ENCODE measurements at places on chromosomes 11 and 22. TPM values are rescaled to one million over a fixed set of nuclear protein-coding genes. Genes with fewer than 3 reads are reported as not detected.
A peak's percentile ranks its signal among the peaks of the same experiment; 100 is the strongest.

DNA sequence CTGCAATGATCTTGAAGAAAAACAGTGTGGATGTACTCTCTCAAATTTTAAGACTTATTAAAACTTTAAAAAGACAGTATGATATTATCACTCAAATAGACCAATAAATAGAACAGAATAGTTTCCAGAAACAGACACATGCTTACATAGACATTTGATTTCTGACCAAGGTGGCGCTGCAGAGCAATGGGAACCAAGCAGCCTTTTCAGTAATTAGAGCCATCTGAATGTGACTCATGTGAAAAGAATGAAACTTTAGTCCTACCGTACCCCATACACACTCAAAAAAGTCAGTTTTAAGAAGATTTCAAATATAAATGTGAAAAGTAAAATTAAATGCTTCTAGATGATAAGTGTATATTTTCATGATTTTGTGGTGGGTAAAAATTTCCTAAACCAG lies 74.2 kb upstream of the MS4A8 start:
- H3K36me3 ChIP-seq: no peaks in the 10 kb centered on the region
- no peak overlapping the region for H3K4me3 ChIP-seq
- no peaks in the 10 kb centered on the region for H3K4me1 ChIP-seq
- no peaks in the 10 kb centered on the region for H3K27me3 ChIP-seq

GRCh38 chr11:1085440-1086170 lies 10.9 kb downstream of the MUC2 start:
- no peak overlapping the region for H3K4me3 ChIP-seq
- DNase-seq: no peak
- no peak overlapping the region for H3K27ac ChIP-seq
- peaks cover 47% of the 10 kb centered on the region for H3K27me3 ChIP-seq
- H3K36me3 ChIP-seq: no peaks in the 10 kb centered on the region
- H3K4me1 ChIP-seq: no peaks in the 10 kb centered on the region

GRCh38 chr11:45145379-45146071 lies 914 bp upstream of the PRDM11 start:
- H3K27ac ChIP-seq: peak overlapping the region; percentile 100
- H3K4me1 ChIP-seq: peaks cover 28% of the 10 kb centered on the region

GRCh38 chr11:126815111-126815510 lies 185.5 kb downstream of the KIRREL3 start:
- H3K36me3 ChIP-seq: no peaks in the 10 kb centered on the region
- H3K27ac ChIP-seq: no peak overlapping the region
- H3K4me1 ChIP-seq: peaks cover 6% of the 10 kb centered on the region
- no peak for DNase-seq
- H3K27me3 ChIP-seq: no peaks in the 10 kb centered on the region
- H3K4me3 ChIP-seq: no peak overlapping the region

GRCh38 chr11:10322830-10323792 lies 18.2 kb downstream of the ADM start:
- H3K27ac ChIP-seq: peak overlapping the region; percentile 76
- DNase-seq: peak; percentile 89
- no peaks in the 10 kb centered on the region for H3K27me3 ChIP-seq

- H3K4me1 ChIP-seq: no peaks in the 10 kb centered on the region
- H3K36me3 ChIP-seq: peaks cover 23% of the 10 kb centered on the region
- H3K27me3 ChIP-seq: no peaks in the 10 kb centered on the region
- DNase-seq: no peak
- H3K27ac ChIP-seq: no peak overlapping the region
These were observed 165.6 kb downstream of the DBX1 start for GRCh38 chr11:19994672-19995071.

GRCh38 chr11:9762531-9762930 lies 98.7 kb downstream of the SWAP70 start:
- no peaks in the 10 kb centered on the region for H3K36me3 ChIP-seq
- H3K4me1 ChIP-seq: peaks cover 48% of the 10 kb centered on the region
- no peak overlapping the region for H3K4me3 ChIP-seq
- no peak overlapping the region for H3K27ac ChIP-seq
- H3K27me3 ChIP-seq: no peaks in the 10 kb centered on the region
- no peak for DNase-seq

DNA sequence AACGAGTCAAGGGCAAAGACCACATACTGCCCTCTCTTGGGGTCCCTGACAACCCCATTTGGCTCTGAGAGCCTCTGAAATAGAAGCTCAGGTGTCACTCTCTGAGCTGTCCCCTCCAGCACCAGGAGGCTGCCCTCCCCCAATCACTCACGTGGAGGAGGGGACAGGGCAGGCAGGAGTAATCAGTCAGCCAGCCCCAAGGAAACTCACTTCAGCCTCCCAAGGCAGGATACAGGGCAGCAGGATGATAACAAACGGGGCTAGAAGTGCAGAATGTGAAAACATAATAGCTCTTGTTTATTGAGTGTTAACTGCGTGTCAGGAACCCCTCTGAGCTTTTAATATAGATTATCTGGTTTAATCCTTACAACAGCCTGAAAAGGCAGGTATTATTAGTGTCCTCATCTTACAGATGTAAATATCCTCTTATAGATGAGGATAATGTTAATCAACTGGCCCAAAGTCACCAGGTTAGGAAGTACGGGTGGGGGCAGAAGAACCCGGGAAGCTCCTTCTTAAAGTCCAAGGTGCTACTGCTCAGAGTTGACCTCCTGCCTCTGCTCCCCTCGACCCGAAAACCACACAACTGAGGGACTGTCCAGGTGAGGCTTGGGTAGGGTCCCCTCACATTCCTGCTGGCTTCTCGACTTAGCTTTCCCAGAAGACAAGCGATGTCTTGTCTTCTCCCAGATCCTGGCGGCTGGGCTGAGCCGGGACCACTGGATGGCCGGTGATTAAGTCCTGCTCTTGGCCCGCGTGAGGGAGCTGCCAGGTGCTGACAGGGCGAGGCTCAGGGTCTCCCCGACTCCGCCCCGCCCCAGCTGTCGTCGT lies 2.7 kb downstream of the CHRM4 start:
- peaks cover 58% of the 10 kb centered on the region for H3K27me3 ChIP-seq
- no peak overlapping the region for H3K27ac ChIP-seq
- peaks cover 49% of the 10 kb centered on the region for H3K4me1 ChIP-seq
- no peaks in the 10 kb centered on the region for H3K36me3 ChIP-seq
- H3K4me3 ChIP-seq: peak overlapping the region; percentile 37

DNA sequence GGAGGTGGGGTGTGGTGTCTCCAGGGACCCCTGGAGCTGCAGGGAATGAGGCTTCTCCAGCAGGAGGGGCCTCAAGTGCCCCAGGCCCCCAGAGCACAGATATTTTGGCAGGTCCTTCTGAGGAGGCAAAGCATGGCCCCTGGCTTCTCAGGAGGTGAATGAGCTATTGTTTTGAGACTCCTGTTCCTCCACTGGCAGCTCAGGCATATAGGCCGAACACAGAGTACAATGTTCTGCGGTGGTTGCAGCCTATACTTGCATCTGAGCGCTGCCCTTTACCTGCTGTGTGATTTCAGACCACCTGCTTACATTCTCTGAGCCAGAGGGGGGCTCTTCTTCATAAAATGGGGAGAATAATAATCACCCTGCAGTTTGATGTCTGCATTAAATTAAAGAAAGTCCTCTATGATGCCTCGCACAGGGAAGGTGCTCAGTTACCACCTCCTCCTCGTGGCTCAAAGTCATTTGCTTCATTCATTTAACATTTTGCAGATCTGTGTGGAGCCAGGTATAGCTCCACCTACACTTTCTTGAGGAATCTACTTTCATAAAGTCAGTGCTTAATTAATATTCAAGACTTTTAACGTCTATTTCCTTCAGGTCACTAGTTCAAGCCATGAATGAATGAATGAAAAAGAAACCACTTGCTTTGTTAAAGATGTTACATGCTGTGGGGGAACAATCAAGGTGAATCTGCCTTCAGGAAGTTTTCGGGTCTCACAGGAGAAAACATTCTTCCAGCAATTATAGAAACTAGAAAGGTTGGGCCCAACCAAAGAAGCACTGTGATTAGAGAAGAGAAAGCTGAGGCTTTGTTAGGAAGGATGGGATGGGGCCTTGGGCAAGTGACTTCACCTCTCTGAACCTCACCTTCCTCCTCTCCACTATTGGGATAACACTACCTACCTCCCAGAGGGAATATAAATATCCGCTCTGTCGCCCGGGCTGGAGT lies 68.4 kb downstream of the ADAMTS15 start:
- no peaks in the 10 kb centered on the region for H3K36me3 ChIP-seq
- DNase-seq: no peak
- H3K4me3 ChIP-seq: no peak overlapping the region
- no peak overlapping the region for H3K27ac ChIP-seq

GRCh38 chr11:61609000-61609979 lies 28.4 kb upstream of the SYT7 start:
- H3K27ac ChIP-seq: no peak overlapping the region
- DNase-seq: peak; percentile 61
- peaks cover 69% of the 10 kb centered on the region for H3K27me3 ChIP-seq
- H3K4me1 ChIP-seq: no peaks in the 10 kb centered on the region
- H3K36me3 ChIP-seq: no peaks in the 10 kb centered on the region

DNA sequence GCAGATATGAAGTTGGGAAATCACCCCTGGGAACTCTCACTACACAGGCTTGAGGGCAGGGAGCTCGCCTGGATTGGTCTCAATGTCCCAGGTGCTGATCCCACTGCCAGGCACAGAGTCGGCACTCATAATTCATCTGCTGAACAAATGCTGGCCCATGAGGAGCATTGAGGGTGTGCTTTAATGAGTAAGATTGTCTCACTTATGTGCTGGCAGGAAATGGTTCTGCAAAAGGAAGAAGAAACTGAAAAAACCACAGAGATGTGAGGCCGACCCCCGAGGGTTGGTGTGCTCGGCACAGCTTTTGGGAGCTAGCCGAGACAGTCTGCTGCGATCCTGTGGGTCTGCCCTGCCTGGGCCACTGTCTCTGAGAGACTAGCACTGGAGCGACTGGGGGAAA lies 9.4 kb downstream of the PLAAT2 start:
- no peaks in the 10 kb centered on the region for H3K36me3 ChIP-seq
- H3K4me1 ChIP-seq: peaks cover 8% of the 10 kb centered on the region
- H3K27ac ChIP-seq: no peak overlapping the region

DNA sequence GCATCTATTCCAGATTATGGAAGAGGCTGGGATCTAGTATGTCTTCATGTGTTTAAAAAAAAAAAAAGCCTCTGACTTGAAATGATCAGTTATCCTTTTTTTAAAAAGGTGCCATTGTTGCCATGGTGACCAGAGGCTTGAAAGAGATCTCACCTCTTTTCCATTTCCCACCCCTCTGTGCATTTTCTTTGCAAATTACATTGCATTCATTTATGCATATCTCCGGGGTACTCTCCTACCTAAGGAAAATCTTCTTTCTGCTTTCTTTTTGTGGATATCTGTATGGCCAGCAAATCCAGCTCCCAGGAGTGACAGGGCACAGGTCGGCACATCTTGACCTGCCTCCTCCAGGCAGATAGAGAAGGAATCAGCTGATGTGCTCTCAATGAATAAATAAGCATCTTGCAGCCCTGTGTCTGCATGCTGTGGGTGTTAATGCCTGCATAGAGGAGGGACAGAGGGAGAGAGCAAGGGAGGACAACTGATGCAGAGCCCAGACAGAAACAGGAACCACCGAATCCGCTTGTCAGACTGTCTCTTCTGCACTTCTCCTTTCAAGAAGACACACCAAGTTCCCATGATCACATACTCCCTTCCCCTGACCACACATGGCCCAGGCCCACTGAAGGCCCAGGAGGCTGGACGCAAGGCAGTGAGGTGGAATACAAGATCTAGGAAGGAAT lies 50.9 kb downstream of the CWC15 start:
- H3K4me1 ChIP-seq: peaks cover 19% of the 10 kb centered on the region
- H3K4me3 ChIP-seq: no peak overlapping the region
- H3K27me3 ChIP-seq: no peaks in the 10 kb centered on the region
- no peak overlapping the region for H3K27ac ChIP-seq
- no peaks in the 10 kb centered on the region for H3K36me3 ChIP-seq

DNA sequence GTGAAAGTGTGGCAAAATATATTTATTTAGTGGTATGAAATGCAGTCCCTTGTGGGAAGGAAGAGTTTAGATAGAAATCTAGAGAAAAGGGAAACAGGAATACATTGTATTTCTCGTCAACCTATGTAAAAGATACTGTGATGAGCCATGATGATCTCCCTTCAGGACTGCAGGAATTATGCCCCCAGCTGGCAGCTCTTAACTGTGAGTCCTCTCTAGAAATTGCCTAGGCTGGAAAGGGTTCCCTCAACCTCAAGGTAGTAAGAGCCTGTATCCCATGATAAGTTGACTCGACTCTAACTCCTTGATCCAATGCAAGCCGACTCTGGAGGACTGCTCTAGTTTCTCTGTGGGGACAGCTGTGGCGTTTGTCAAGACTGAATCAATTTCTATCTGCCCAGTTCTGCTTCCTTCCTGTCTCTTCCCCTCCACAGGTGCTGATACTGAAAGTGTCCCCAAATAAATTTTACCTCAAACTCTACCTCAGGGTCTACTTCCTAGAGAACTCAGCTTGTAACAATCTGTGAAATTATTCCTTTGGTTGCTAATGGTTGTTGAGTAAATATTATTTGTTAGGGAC lies 897.3 kb downstream of the METTL15 start:
- H3K27ac ChIP-seq: no peak overlapping the region
- no peaks in the 10 kb centered on the region for H3K27me3 ChIP-seq
- no peaks in the 10 kb centered on the region for H3K4me1 ChIP-seq
- no peak for DNase-seq
- no peak overlapping the region for H3K4me3 ChIP-seq

DNA sequence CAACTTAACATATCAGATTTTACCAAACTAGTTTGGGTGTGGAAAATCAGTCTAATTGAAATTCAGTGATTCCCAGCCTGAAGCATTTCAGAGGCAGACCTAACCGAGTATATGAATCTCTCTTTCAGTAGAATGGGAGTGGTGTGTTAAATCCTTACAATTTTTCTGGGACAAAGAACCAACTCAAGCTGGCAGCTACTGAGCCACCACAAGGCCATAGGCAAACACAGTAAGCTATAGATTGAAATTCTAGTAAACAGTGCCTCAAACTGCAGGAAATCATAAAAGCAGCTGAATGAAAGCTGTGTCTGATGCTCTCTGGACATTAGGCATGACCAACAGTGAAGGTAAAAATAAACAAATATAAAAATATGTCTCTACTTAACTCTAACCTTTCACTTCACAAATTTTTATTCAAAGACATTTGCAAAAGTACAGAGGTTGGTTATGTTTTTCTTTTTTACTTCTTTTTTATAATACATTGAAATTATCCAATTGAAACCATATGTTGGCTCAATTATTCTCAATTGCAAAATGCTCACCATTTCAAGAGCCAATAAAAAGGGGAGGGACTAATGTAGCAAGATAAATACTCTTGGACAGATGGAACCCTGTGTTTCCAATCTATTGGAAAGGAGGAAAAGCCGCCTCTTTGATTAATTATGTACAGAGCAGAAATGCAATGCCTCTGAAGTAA lies 35.8 kb upstream of the FIBIN start:
- no peak overlapping the region for H3K4me3 ChIP-seq
- no peaks in the 10 kb centered on the region for H3K27me3 ChIP-seq
- no peak overlapping the region for H3K27ac ChIP-seq

GRCh38 chr11:109388982-109389381 lies 33.0 kb upstream of the C11orf87 start:
- H3K27me3 ChIP-seq: no peaks in the 10 kb centered on the region
- no peak overlapping the region for H3K27ac ChIP-seq
- no peak for DNase-seq
- H3K36me3 ChIP-seq: no peaks in the 10 kb centered on the region

GRCh38 chr11:57001674-57002401 lies 13.1 kb downstream of the OR5AK2 start:
- H3K36me3 ChIP-seq: no peaks in the 10 kb centered on the region
- no peak overlapping the region for H3K27ac ChIP-seq
- no peak for DNase-seq
- H3K27me3 ChIP-seq: no peaks in the 10 kb centered on the region

GRCh38 chr11:87743007-87743406 lies 432.2 kb downstream of the RAB38 start:
- H3K4me3 ChIP-seq: no peak overlapping the region
- no peak overlapping the region for H3K27ac ChIP-seq

The ARL14EP gene
- total RNA-seq: 26.2 TPM

The GAS2 gene
- 0.45 TPM for total RNA-seq

The TREH gene
- not detected for total RNA-seq

The CELF1 gene
- total RNA-seq: 39.7 TPM

The CALCB gene
- total RNA-seq: not detected

The DDI1 gene
- total RNA-seq: not detected

The EXT2 gene
- 15.9 TPM for total RNA-seq

Measured in stomach (tissue), 19 donors.